ENCODE measurements at places on chromosomes 2 and 18.
A peak's percentile ranks its signal among the peaks of the same experiment; 100 is the strongest.

DNA sequence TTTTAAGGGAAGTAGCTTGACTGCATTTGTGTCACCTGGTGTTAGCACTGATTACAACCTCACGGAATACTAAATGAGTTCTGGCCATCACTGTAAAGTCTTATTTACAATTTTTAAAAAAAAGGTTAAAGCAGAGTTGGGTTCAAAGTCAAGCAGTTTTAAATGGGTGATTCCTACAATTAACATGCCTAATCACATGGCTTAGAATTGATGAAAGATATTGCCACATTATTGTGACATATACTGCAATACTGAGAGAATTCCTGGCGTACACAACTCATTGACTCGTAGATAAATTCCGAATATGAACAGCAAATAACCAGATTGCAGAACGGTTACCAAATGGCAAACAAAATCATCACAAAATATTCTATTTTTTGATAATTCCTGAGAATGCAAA lies 34.2 kb downstream of the ROCK2 start:
- no peak for DNase-seq

DNA sequence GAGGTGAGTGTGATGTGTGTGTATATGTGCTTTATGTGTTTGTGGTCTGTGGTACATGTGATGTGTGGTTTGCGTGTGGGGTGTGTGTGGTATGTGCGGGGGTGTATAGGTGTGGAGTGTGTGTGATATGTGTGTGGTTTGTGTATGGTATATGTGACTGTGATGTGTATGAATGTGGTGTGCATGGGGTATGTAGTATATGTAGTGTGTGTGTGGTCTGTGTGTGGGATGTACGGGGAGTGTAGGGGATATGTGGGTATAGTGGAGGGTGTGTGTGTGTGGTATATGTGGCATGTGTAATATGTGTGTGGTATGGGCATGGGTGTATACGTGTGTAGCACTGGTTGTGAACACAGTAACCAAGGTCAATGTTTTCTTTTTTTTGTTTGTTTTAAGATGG lies 87.4 kb downstream of the ZNF385B start:
- DNase-seq: no peak

GRCh38 chr18:10329101-10329500 lies 125.3 kb upstream of the APCDD1 start:
- no peak for DNase-seq

DNA sequence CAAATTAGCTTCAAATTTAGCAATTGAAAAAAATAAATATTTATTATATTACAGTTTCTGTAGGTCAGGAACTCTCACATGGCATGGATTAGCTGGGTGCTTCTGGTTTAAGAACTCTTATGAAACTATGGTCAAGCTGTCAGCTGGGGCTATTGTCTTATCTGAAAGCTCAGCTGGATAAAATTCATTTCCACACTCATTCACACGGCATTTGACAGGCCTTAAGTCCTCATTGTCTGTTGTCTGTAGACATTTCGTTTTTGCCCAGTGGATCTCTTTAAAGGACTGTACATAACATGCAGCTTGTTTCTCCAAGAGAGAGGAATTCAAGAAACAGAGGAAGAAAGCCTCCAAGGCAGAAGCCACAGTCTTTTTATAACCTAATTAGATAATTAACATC lies 1556.8 kb upstream of the SLC39A10 start:
- no peak for DNase-seq

DNA sequence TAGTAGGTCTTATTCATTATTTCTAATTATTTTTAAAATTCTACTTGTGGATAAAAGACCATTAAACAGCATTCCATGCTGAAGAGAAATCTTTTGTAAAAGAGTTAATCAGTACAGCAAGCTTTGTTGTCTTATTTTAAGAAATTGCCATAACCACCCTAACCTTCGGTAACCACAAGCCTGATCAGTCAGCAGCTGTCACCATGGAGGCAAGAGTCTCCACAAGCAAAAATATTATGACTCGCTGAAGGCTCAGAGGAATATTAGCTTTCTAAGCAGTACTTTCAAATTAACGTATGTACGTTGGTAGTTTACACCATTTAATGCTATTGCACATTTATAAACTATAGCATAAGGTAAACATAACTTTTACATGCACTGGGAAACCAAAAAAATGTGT lies 650.5 kb upstream of the LINC00305 start:
- no peak for DNase-seq

GRCh38 chr2:242038928-242039341 lies 169.4 kb downstream of the RTP5 start:
- DNase-seq: no peak

GRCh38 chr2:9247177-9247576 lies 40.6 kb downstream of the ASAP2 start:
- no peak for DNase-seq

DNA sequence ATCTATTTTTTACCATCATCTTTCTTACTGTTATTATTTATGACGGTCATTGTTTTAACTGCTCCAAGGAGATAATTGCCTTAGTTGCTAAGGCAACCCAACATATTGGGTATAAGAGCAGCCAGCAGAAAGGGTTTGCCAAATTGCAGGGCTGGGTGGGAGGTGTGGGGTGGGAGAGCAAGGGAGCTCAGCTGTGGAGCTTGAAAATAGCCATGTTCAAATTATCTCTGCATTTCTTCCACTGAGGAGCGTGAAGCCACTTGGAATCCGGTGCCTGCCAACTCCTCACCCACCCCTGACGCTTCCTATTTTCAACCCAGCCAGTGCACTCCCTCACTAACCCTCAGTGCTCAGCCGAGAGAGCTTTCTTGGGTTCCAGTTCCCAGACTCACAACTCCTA lies 60.8 kb downstream of the SETBP1 start:
- DNase-seq: no peak

DNA sequence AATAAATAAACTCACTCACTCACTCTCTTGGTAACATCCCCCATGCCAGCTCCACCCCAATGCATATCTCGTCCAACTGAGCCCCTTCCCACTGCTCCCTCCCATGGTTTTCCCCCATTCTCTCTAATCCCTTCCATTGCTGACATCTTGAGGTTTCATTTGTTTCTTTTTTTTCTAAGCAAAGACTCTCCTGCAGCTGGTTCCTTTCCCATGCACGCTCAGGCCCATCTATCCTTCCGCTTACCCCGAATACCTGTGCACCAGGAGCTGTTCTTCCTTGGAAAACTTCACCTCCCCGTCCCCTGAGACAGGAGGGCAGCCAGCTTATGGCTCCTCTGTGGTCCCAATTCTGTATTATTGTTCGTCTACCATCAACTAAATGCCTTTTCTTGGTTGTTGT lies 41.7 kb upstream of the IGFBP2 start:
- no peak for DNase-seq

- no peak for DNase-seq
These were observed 555.5 kb downstream of the ARHGAP15 start for GRCh38 chr2:143684551-143685320.

GRCh38 chr2:109148991-109149645 lies 20.1 kb downstream of the SH3RF3 start:
- no peak for DNase-seq

DNA sequence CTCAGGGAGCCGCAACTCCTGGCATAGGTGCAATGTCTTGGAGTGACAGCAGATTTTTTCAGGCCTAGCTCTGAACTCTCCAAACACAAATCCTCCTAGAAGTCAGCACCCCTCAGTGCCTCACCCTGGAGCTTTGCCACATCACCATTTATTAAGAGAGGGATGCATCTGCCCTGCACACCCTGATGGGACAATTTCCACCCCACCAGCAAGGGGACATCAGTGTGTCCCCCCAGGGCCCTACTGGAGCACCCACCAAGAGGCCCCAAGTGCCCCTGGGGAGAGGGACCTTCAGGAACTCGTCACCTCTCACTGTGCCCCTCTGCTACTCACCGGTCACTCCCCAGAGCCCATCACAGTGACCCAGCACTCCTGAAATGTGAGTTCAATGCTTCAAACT lies 144.7 kb downstream of the NDUFA10 start:
- no peak for DNase-seq

- DNase-seq: no peak
These were observed 92.0 kb downstream of the ASAP2 start for GRCh38 chr2:9298583-9298982.

DNA sequence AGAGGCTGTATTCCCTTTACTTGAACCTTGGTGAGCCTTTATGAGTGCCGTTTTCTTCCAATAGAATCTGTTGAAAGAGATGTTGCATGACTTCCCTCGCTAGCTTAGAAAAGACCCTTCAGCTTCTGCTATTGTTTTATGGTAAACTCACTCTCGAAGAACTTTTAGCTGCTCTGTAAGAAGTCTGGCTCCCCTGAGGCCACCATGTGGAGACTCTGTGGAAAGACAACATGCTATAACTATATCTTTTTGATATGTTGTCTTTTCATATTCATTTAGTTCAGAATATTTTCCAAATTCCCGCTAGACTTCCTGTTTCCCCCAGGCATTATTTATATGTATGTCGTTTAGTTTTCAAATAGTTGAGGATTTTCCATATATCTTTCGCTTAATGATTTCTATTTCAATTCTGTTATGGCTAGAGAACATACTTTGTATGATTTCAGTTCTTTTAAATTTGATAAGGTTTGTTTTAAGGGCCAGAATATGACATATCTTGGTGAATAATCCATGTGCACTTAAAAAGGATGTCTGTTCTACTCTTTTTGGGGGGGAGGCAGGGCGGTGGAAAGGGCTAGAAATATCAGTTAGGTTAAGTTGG lies 64.1 kb downstream of the PTPN4 start:
- no peak for DNase-seq

- no peak for DNase-seq
These were observed 60.8 kb upstream of the PGAP1 start for GRCh38 chr2:196987298-196987648.

GRCh38 chr2:50431958-50432650 lies 599.8 kb downstream of the NRXN1 start:
- DNase-seq: no peak

- DNase-seq: no peak
These were observed 257.2 kb downstream of the CYRIA start for GRCh38 chr2:16408331-16409005.

- no peak for DNase-seq
These were observed 248.8 kb downstream of the NRXN1 start for GRCh38 chr2:50783111-50783510.

- no peak for DNase-seq
These were observed 60.2 kb downstream of the GATA6 start for GRCh38 chr18:22229456-22230124.

DNA sequence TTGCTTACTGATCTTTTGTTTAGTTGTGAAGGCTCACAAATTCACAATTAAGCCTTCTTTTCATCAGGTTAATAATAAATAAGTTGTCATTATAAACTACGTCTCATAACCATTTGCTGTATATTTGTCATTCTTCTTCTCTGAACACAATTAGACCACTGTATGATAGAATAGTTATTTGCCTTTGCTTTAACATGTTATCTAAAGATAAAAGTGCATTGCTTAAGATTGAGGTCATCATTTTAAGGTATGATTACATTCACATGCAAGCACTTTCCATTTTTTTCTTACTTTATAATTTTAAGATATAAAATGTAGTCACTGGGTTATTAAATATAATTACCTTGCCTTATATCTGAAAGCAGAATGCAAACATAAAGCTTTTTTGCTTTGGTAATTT lies 80.1 kb upstream of the GLS start:
- DNase-seq: no peak

DNA sequence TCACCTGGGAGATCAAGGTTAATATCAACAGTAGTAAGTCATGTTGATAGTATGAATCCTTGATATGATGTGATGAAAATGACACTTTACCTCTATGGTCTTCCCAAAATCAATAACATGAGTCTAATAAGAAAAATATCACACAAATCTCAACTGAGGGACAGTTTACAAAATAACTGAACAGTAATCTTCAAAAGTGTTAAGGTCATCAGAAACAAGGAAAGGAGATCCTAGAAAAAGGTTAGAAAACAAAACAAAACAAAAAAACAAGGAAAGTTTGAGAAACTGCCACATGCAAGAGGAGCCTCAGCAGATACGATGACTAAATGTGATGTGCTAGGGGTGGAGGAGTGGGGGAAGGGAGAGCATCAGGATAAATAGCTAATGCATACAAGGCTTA lies 16.2 kb downstream of the MCEE start:
- no peak for DNase-seq

GRCh38 chr2:40256649-40257048 lies 195.2 kb downstream of the SLC8A1 start:
- no peak for DNase-seq

- no peak for DNase-seq
These were observed 44.7 kb upstream of the INHBB start for GRCh38 chr2:120301284-120301683.

DNA sequence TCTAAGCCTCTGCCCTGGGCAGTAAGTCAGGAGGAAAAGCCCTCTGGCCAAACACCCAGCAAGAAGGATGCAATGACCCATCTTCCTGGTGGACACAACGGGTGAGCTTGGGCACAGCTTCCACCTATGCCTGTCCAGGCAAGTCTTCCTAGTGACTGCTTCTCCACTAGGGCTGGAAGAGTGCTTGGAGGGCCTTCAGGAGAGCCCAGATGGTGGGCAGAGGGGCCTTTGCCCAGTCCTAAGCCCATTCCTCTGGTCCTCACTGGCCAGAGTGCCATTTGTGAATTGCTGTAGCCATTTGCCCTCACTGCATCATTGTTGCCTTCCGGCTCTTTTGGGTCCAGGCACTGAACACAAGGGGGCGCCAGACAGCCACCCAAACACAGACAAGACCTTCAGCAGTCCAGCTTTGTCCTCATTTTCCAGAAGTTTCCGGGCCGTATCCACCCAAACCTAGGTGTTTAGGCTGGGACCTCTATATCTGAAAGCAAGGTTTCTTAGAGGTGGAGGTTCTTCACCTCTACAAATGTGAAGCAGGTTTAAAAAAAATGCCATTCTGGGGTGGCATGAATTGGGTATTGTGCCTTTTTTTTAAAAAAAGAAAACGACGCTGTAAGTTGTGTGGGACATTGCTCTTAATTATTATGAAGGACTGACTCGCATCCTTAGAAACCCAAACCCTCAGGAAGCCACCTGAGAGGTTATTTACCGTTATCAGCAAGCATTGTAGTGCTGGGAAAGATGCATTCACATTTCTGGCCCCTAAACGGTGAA lies 29.5 kb downstream of the PAX8 start:
- DNase-seq: peak; percentile 63

DNA sequence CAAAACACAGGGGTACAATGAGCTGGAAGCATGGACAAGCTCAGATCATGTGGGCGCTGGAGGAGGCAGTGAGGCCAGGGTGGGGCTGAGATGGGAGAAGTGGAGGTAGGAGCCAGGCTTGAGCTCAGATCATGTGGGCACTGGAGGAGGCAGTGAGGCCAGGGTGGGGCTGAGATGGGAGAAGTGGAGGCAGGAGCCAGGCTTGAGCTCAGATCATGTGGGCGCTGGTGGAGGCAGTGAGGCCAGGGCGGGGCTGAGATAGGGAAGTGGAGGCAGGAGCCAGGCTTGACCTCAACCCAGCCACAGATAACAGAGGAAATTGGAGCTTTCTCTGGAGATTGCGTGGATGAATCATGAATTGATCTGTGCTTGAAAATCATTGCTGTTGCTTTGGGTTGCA lies 48.3 kb upstream of the TMEM18 start:
- DNase-seq: no peak

Measured in stimulated activated CD4-positive, alpha-beta T cell treated with anti-CD3 and anti-CD28 coated beads, Interleukin-1b, Interleukin-23, amount 100 ng/mL, for 24 hours (primary cell).